ENCODE measurements at places on chromosomes 7 and 10.

DNA sequence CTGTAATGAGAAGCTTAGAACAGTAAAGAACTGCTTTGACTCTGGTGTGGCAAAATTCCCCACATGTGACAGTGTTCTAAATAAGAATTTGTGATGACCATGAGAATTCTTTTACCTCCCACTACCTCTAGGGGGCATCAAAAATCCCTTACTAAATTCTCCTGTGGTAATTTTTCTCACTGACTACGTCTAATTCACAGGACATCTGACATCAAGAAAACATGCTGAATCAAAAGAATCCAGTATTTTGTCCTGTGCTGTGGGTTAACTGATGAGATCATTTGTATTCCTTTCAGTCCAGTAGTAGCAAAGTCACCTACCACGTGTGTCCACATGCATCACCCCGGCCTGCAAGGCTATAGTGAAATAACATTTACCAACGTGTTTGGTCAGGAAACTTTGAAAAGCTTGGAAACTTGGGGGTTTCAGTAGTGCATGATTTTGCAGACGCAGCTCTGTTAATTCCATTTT is 103.8 kb downstream of the ATE1 start:
- DNase-seq, result peak; percentile 52

- peak; percentile 65 for DNase-seq
Observed at GRCh38 chr7:43076189-43076605, 36.2 kb upstream of the HECW1 start.

DNA sequence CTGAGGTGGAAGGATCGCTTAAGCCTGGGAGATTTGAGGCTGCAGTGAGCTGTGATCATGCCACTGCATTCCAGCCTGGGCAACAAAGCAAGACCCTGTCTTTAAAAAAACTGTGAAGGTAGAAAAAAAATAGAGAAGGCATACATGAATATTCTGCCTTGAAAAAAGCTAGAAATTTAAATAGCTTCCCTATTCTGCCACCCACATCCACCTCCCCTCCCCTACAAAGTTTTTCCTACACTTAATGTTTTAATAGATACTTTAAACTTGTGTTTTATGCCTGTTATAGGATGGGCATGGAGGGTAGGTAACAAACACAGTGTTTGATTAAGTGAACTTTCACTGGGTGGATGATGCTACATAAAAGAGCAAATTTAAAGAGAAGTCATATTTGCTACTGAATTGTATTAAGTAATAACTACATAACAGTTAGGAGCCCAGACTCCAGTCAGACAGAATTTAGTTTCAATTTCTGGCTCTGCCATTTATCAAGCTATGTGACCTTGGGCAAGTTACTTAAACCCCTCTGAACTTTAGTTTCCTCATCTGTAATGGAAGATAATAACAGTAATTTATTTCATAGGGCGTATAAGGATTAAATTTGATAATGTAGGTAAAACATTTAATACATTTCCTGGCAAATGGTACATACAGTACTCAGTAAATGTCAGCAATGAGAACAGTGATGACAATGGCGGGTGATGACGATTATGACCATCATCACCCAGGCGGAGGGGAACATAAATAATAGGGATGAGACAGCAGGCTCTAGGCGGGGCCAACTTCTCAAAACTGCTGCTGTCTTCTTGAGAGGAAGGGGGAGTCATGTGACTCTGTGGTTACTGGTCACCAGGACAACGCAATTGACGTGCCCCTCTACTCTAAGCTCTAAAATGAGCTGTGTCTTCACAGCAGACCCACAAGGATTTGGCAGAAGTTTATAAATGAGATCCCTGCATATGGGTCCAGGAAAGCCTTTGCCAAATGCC is 15.8 kb downstream of the DNMBP start:
- peak; percentile 92 for DNase-seq

DNA sequence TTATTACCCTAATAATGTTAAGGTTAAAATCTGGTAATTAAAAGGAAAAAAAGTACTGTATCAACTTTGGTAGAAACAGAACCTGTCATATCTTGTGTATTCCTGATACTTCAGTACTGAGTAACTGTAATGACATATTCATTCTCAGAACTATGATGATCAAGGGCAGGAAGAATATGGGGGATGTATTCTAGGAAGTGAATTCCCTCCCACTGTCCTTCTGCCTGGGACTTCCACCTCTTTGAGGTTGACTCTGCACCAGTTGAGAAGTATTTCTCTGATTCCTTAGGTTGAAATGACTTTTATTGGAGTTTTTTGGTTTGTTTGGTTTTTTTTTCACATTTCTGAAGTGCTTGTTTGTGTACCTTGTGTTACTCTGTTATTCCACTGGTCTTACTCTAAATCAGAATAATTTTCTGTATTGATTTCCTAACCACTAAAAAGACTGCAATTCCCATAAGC is 36.9 kb downstream of the WASL start:
- no peak for DNase-seq

- peak; percentile 19 for DNase-seq
Observed at GRCh38 chr10:111098679-111099437, 22.0 kb downstream of the ADRA2A start.

Measured in EH (cell line).